ENCODE measurements at places on chromosomes 5 and 9.

GRCh38 chr9:106918825-106919509 lies 56.0 kb downstream of the ZNF462 start:
- DNase-seq: no peak

DNA sequence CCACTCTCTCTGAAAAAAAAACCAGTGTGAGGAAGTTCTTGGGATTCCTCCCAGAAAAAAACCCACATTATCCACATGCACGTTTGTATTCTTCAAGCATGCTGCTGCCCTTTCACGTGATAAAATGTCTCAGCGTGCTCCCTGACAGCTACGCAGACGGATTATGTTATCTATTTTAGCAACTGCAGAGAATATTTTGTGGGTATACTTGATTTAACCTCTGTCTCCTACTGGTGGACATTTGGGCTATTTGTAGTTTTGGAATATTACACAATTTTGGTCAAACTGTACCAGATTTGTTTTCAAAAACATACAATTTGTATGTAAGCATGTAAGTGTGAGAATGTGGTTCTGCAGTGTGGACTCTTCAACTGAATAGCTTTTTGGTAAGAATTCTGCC lies 10.7 kb downstream of the PRRC2B start:
- no peak for DNase-seq

DNA sequence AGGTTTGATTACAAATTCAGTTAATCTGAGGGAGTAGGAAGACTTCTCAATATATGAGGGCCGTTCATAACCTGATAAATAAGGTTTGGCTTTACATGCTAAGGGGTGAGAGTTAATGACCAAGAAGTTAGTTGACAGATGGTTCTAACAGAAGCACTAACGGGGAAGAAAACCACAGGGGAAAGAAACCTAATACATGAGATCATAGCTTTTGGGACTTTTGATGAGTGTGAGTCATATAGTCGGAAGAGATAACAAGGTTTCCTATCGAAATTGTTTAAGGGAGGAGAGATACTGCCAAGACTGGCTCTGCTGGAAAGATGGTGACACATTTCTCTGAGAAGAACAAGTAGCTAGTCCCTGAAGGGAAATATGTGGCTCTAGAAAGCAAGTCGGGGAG lies 140.1 kb downstream of the COX7C start:
- no peak for DNase-seq

DNA sequence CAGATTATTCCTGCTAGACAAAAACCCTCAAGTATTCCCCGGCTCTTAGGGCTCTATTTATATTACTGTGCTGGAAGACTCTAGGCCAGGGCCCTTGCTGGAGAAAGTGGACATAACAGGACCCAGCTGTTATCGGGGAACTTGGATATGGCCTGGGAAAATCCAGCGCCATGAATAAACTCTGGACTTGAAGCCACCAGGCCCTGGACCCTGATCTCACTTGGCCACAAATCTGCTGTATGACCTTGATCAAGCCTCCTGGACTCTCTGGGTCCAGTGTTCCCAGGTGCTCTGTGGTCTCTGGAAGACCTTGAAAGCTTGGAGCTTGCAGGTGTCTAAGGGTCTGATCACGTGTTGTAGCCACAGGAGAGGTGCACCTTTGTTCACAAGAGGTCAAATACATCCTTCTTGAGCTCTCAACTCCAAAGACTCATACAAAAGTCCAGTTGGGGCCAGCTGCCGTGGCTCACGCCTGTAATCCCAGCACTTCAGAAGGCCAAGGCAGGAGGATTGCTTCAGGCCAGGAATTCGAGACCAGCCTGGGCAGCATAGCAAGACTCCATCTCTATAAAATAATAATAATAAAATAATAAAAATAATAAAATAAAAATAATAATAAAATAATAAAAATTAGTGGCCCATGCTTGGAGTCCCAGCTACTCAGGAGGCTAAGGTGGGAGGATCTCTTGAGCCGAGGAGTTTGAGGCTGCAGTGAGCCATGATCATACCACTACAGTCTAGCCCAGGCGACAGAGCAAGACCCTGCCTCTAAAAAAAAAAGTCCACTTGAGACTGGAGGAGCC lies 26.5 kb downstream of the COL27A1 start:
- no peak for DNase-seq

- no peak for DNase-seq
Observed at GRCh38 chr9:32423371-32423770, 38.9 kb downstream of the ACO1 start.

DNA sequence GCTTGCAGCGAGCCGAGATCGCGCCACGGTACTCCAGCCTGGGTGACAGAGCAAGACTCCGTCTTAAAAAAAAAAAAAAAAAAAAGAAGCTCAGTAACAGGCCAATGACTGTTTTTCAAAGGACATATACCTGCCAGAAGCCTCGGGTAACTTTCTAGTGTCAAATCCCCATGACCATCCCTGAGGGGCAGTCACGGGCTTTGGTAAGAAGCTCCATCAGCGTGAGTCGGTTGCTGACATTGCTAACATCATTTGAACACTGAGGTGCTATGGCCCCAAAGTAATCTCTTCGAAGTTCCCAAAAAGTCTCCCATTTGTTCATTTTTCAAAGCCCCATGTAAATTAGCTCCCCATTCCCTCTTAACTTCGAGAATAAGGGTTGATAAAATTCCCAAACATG lies 11.6 kb downstream of the NAIP start:
- no peak for DNase-seq

- DNase-seq: no peak
Observed at GRCh38 chr9:12785260-12785770, 10.5 kb downstream of the LURAP1L start.

DNA sequence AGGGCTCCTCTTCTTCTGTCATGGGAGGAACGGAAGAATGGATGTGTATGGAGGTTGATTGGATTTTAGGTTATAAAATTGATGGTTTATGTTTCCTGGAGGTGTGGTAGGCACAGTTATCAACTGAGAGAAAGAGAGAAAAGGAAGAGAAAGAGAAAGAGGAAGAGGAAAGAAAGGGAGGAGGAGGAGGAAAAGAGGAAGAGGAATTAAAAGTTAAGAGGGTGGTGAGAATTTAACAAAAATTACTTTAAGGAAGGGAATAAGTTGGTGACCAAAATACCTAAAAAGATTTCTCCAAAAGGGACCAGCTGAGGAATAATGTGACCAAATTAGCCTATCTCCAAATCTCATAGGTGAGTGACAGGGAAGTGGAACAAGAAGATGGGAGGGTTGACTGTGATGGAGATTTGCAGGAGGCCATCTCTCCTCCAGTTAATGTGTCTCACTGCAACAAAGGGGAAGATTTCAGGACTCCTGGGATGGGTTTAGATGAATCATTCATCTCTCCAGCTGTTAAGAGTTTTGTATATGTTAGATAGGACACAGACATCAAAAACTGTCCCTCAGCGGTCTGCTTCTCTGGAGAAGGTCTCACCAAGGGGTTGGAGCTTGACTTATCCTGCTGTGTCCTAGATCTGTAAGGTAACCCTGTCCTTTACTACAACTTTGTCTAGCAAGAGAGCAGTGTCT lies 76.0 kb upstream of the TMC1 start:
- DNase-seq: no peak

DNA sequence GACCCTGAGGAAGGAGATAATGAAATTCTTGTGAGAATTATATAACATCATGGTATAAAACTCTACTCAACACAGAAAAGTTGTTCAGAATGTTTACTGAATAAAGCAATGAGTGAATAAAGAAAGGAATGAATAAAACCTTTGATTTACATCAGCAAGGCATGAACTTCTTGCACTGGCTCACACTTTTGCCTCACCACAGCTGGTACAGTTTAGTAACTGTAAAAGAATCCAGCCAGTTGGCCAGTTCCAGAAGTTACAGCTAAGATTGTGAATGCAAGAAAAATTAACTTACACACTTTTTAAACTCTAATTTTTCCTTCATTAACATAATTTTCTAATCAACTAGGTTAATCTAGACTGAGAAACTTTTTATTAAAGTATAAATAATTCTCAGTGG lies 490.9 kb downstream of the NFIB start:
- no peak for DNase-seq

- DNase-seq: no peak
Observed at GRCh38 chr5:65076251-65076869, 307.6 kb downstream of the CWC27 start.

DNA sequence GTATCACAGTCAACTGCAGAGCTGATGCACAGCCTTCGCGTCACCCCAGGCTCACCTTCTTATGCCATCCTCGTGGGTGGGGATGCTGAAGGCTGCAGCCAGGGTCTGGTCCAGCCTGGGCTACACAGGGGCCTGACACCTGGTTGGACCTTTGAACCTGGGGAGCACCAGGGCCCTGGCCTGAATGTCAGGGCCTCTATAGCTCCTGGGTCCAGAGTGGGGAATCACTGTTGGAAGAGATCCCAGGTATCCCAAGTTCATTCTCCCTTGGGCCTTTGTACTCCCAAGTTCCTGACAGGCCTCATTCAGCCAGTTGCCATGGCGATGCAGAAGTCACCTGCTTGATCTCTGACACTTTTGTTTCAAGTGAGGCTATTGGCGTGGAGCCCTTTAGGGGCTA lies 43.8 kb downstream of the ZNF618 start:
- no peak for DNase-seq

GRCh38 chr5:41796061-41796460 lies 74.2 kb downstream of the OXCT1 start:
- DNase-seq: no peak

GRCh38 chr9:328453-328852 lies 113.8 kb downstream of the DOCK8 start:
- DNase-seq: no peak

GRCh38 chr9:21812415-21812814 lies 10.0 kb downstream of the MTAP start:
- no peak for DNase-seq
